ENCODE measurements at places on chromosomes 1 and 21.

- DNase-seq, result peak; percentile 65
These were observed 25.0 kb upstream of the LAPTM5 start for GRCh38 chr1:30782361-30783255.

DNA sequence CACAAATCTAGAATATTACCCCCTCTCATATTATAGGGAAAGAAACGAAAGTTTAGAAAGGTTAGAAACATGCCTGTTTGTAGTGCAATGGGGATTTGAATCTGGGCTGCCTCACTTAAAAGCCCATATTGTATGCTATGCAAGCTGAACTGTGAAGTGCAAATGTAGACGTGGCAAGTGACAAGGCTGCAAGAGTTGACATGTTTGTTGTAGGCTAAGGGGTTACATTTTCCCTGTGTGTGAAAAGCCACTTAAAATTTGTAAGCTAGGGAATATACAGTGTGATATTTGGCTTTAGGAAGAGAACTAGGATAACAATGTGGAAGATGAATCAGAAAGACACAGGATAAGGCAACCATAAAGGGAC lies 29.0 kb downstream of the WDR26 start:
- no peak for DNase-seq

DNA sequence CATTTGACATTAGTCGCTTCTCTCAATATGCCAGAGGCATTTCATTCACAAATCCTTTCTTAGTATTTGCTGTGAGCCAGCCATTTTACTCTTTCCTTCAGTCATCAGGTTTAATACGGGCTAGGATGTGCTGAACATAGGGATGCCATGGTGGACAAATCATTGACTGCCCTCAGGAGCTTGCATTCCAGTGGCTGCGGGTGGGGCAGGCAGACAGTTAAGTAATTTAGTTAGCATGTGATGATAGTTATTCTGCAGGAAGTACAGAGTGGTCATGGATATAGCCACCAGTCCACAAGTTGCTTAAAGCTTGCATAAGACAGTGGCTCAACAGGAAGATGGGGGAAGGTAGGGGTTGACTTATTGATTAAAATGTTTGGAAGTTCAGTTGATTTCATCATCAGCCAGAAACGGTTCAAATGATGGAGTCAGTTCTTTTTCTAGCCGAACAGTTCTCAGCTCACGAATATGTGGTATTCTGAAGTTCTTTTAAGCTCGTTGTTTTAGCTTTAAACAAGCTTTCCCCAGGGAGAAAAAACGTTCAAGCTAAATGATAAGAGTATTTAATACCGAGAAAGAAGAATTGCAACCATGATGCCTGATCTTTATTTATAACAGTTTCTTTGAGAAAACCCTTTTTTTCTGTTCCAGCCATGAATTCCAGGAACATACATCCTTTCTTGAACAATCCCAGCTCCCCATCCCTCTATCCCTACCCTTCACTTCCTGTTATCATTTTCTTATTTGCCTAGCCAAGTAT lies 1.4 kb downstream of the SLC22A15 start:
- no peak for DNase-seq

- peak; percentile 41 for DNase-seq
These were observed 140.1 kb upstream of the FMN2 start for GRCh38 chr1:239951511-239952140.

GRCh38 chr1:158089925-158090637 lies 90.6 kb upstream of the CD1D start:
- no peak for DNase-seq

DNA sequence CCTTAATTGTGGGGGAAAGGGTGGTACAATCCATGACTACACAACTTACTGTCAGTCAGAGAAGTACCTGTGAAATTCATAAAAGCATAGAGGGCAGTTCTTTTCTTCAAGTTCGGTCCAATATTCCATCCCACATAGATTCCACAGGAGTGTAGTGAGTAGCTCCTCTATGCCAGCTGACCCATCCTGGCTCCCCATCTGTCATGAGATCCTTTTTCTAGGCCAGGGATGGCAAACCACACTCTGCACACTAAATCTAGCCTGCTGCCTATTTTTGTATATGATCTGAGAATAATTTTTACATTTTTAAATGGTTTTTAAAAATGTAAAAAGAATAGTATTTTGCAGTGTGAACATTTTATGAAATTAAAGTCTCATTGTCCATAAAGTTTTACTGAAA lies 107.0 kb upstream of the TSPAN2 start:
- DNase-seq, result no peak

GRCh38 chr1:23657659-23658275 lies 33.8 kb upstream of the RPL11 start:
- DNase-seq, result no peak

DNA sequence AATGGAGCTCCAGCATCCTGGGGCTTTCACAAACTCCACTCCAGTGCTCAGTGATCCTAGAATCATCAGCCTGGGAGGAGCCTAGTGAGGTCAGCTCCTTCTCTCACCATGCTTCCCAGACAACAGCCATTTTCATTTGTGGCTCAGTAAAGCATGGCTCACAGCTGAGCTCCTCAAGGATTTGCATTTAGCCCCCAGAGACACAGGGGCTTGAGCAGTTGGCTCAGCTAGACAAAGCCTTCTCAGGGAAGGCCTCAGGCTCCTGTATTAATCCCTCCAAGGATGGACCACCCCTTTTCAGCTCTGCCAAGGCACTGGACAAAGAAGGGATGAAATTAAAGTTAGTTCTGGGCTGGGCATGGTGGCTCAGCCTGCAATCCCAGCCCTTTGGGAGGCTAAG lies 39.5 kb downstream of the ERI3 start:
- no peak for DNase-seq
